ELR (cell line): ENCODE measurements at places on chromosomes 1 and 21.

- DNase-seq, result no peak
These were observed 5.1 kb downstream of the SPSB1 start for GRCh38 chr1:9297831-9298230.

DNA sequence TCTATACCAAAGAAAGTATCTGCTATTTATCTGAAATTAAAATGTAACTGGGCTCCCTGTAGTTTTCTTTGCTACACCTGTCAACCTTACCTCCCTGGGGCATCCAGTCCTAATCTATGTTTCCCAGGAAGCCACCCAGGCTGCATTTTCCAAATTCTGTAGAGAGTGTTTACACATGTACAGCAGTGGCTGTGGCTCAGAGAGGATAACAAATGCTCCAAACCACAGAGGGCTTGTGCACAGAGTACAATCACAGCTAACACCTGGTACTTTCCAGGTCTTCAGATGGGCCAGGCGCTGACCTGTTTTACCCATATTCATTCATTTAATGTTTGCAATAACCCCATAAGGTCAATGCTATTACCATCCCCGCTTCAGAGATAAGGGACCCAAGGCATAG is 146.5 kb upstream of the TNR start:
- DNase-seq, result no peak

DNA sequence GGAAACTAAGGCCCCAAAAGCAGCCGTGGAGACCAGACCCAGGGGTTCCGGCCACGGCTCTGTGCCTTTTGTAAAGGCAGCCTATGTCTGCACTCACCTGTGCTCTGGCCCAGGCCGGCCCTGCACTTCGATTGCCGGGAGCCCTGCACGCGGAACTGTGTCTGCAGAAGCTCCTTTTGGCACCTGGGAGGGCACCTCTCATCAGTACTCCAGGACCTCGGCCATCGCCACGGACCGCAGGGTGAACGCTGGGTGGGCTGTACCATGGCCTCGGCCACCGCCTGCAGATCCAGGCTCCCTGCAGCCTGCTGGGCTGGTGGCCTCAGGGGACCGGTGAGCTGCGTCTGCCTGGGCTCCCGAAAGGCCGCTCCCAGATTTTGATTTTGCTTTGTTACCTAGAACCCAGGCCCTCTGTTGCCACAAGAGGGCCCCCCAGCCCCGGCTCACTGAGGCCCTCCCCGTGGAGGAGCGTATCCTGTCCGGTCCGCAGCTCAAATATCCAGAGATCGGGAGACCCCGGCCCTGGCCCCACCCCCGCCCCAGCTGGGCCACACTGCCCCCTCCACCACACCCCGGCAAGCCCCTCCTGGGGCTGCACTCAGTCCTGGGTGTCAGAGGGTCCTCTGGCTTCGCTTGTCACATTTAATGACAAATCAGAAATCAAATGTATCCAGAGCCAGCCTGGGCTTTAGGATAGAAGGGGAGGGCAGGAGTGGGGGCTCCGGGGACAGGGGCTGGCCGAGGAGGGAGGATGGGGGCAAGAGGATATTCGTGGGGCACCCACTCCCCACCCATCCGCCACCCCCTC is 60.2 kb upstream of the PDE9A start:
- DNase-seq, result peak; percentile 49

GRCh38 chr1:245090491-245091090 is 64.2 kb upstream of the KIF26B start:
- DNase-seq, result no peak

DNA sequence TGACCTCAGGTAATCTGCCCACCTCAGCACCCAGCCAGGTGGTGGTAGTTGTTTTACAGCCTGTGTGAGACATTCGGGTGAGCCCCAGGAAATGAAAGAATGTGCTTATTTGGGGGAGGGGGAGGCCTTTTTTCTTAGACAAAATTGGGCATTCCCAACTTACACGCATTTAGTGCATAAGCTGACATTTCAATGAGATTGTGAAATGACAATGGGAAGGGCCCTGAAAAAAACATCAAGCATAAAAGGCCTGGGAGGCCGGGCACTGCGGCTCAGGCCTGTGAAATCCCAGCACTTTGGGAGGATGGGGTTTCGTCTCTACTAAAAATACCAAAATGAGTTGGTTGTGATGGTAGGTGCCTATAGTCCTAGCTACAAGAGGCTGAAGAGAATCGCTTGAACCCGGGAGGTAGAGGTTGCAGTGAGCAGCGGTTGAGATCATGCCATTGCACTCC is 5.0 kb downstream of the GAS5 start:
- peak; percentile 63 for DNase-seq

- no peak for DNase-seq
These were observed 160.7 kb downstream of the PGBD5 start for GRCh38 chr1:230265200-230266115.

GRCh38 chr1:228370439-228370940 is 36.1 kb downstream of the TRIM11 start:
- DNase-seq, result no peak

- DNase-seq, result no peak
These were observed 13.2 kb upstream of the PRMT2 start for GRCh38 chr21:46622226-46622625.

DNA sequence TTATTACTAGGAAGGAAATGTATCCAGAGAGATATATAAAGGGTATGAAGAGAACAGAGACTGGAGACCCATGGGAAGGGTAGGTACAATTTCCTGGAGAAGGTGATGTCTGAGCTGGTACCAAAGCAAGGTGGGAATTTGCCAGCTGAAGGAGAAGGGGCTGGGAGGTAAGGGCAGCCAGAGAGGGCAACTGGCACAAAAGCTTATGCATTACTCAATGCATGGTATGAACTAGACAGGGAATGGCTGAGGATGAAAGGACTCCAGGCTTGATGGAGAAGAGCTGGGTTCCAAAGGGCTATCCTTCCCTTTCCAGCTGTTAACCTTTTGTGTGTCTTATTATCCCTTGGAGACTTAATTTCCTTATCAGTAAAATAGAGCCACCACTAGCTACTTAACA is 113.6 kb upstream of the GADD45A start:
- no peak for DNase-seq

DNA sequence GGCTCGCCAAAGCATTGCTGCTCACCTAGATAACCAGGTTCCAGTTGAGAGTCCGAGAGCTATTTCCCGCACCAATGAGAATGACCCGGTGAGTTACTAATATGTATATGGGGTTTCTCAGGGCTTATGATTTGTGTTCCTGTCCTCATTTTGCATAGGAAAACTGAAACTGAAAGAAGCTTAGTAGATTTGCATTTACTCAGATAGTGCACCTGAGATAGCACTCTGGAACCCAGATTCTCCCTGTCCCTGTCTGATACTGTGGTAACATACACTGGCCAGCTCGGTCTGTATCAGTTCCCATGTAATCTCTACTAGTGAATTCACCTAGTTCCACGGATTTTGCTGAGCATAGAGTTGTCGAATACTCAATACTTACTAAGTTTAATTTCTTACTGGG is 28.1 kb downstream of the DAP3 start:
- no peak for DNase-seq

DNA sequence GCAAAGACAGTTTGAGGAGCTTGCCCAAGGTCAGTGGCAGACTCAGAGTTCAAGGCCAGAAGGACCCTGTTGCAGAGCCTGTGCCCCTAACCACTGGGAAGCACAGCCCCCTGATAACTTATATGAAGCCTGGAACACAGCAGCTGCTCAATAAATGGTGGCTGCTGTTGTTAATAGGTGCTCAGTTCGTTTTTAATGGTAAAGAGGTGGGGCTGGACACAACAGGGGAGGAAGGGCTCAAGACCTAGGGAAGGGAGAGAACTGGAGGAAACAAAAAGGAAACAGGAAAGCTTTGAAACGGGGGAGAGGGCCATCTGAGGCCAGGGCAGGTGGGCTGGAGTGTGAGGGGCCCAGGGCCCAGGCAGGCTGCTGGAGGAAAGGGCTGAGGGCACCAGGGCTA is 125.4 kb downstream of the LACTBL1 start:
- DNase-seq, result no peak
